SHP77 (cell line): ENCODE measurements at places on chromosomes 16 and 17.

DNA sequence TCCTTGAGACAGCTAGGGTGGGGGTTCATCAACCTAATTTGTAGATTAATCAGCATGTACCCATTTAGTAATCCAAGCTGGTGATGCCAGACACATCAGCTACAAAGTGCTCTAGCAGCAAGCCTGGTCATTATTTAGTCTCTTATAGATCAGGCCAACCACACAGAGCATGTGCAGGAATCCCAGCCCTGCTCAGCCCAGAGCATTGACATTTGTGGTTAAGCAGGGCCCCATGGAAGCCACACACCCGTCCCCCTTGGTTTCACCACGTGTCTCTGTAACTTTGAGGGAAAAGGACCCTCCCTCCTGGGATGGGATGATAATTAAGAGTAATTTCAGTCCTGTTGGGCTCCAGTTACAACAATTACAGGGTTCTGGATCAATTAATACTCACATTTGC is 268.8 kb upstream of the RPL38 start:
- DNase-seq = no peak

GRCh38 chr16:57635266-57636097 is 7.1 kb downstream of the ADGRG1 start:
- no peak for DNase-seq

DNA sequence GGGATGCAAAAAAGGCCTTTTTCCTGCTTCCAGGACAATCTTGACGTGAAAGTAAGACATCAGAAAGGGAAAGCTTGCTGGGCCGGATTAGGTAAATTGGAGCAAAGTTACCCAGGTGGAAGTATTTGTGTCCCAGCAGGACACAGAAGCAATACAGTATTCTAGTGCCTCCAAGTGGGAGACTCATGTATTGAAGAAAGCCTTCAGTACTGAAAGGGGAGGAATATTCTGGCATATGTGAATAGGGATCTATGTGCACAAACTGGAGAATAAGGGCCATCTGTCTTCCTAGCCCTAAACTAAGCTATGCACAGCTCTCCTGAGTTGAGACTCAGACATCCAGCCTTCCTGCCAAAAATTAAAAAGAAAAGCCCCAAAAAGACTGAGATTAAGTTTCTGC is 327.3 kb upstream of the CDH8 start:
- DNase-seq = no peak

GRCh38 chr16:25374556-25374955 is 116.9 kb upstream of the ZKSCAN2 start:
- no peak for DNase-seq

- no peak for DNase-seq
Measured at GRCh38 chr17:1710807-1711553, 803 bp upstream of the TLCD2 start.

DNA sequence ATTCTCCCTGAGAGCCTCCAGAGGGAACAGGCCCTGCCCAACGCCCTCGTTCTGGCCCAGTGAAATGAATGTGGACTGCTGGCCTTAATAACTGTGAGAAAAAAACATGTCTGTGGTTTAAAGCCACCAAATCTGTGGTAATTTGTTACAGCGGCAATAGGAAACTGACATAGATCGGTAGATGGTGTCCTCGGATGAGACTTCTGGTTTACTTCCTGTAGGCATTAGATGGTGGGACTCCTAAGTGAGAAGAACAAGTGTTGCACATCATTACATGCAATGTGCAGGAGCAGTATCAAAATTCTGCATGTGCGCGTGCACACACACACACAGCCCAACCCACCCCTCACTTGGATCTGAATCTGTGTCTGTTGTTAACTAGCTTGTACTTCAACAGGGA is 42.0 kb downstream of the CDK5R1 start:
- DNase-seq = no peak

GRCh38 chr16:27025581-27025980 is 41.1 kb upstream of the C16orf82 start:
- DNase-seq = no peak

DNA sequence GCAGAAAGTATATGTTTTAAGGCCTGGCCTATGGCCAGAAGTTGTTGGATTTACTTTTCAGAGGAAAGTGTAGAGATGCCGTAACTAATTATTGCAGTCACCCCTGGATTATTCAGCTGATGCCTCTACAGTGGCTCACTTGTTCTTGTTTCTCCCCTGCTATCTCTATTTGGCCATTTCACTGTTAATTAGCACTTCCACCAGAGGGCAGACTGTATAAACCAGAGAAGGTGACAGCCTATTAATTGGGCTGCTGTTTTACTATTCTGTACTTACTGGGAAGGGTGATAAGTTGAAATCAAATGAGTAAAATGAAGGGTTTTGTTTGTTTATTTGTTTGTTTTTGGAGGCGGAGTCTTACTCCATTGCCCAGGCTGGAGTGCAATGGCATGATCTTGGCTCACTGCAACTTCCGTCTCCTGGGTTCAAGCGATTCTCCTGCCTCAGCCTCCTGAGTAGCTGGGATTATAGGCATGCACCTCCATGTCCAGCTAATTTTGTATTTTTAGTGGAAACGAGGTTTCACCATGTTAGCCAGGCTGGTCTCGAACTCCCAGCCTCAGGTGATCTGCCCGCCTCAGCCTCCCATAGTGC is 66.0 kb downstream of the CDK12 start:
- peak; percentile 4 for DNase-seq

GRCh38 chr16:47851146-47851545 is 304.6 kb downstream of the ABCC12 start:
- no peak for DNase-seq
